ENCODE measurements at places on chromosomes 4 and X.

GRCh38 chrX:137550665-137551261 is 15.2 kb upstream of the ZIC3 start:
- DNase-seq, result no peak

- DNase-seq, result peak; percentile 86
Measured at GRCh38 chr4:81505004-81505598, 33.4 kb upstream of the RASGEF1B start.

GRCh38 chr4:119643306-119644042 is 14.9 kb upstream of the PDE5A start:
- DNase-seq, result no peak

DNA sequence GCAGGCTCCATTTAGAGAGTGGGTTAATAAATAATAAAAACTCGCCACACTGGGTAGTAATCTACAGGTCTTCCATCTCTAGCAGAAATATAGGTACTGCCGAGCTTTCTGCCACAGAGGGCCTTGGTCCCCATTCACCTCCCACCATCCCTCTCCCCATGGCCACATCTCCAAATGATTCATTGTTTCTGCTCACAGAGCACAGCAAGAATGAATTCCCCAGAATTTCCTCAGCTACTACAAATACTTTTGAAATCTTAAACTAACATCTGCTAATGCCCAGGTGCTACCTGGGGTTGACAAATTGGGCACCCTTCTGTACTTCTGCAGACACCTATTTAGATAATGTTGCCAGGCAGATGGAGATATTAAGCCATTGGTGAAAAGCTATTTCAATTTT is 5.1 kb downstream of the PHEX start:
- no peak for DNase-seq

DNA sequence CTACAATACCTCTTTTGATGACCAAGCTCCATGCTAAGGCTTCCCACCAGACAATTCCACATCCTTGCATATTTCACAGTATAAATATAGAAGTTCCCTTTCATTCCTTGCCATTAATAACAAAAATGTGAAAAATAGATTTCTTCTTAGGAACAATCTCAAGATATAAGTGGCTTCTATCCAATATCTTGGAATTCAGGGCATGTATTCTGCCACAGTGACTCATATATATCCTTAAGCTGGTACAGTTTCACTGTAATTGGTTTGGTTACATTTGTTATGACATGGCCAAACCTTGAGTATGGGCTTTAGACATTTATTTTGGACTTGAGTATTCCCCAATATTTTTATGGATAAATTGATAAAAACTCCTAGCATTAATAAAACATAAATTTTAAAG is 181.7 kb upstream of the DDX53 start:
- DNase-seq, result no peak

- DNase-seq, result no peak
Measured at GRCh38 chr4:5956285-5957021, 61.8 kb downstream of the C4orf50 start.

DNA sequence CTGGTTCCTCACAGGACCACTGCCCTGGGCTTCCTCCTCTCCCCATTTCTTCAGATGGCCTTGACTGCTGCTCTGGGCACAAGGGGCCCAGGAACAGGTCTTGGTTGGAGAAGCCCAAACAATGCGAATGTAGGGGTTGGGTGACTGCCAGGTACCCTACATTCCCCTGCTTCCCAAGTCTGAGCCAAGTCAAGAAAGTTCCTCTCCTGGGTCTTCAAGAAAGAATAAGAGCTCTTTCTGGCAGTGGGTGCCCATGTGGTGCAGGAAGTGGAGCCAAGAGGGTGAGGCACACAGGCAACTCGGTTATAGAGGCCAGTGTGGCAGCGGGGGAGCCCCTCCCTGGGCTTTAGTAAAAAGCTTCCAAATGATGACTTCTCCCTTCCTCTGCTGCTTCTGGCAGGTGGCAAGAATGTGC is 2.7 kb downstream of the SLC34A2 start:
- DNase-seq, result no peak

DNA sequence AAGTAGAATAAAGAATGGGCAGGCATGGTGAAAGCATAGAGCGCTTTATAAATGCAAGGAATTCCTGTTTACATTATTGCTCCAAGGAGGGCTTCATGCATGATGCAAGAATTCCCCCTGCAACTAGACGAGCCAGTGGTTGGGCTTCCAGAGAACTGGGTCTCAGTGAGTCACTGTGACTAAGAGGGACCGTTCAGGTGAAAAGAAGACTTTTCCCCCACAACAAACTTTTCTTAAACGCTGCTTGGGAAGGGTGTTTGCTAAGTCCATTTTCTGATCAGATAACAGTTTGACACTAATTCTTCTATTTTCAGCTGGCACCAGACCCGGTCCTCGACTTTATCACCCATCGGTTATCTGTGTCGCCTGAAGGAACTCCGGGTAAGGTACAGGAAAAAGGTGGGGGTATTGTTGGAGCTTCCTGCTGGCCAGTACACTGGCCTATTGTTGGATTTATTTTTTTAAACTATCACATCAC is 40.1 kb downstream of the LDB2 start:
- no peak for DNase-seq

- DNase-seq, result no peak
Measured at GRCh38 chr4:74891037-74891436, 41.9 kb upstream of the PARM1 start.

- DNase-seq, result no peak
Measured at GRCh38 chrX:150047818-150048217, 109.5 kb upstream of the EOLA2 start.

DNA sequence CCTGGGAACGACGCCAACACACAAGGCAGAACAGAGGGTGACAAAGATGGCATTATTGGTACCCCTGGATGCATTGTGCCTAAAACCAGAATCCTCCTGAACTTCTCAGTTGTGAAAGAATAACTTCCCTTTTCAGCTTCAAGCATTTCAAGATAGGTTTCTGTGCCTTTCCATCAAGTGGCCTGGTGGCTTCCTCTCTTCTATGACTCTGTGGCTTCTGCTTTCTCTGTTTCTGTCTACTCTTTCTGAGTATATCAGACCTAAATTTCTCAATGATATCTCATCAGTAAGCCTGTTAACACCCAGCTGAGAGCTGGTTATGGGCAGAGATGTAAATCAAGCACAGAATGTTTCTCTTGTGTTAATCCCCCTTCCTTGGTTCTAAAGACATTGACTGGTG is 21.4 kb upstream of the FAM9B start:
- DNase-seq, result peak; percentile 0

DNA sequence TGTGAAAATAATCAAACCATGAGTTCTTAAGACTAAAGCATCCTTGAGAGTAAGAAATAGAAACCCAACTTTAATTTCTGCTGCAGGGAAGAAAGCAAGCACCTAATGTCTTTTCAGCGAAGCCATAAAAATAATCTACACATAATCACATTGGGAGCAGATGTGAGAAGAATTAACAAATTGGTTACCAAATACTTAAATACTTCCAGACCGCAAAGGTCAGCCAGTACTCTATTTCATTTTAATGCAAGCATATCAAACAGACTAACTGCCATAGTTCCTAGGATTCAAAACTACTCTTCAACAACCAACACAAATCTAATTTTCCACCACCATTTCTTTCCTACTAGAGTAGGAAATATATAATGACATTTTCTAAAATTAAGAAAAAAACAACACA is 144.8 kb upstream of the SLIT2 start:
- no peak for DNase-seq

DNA sequence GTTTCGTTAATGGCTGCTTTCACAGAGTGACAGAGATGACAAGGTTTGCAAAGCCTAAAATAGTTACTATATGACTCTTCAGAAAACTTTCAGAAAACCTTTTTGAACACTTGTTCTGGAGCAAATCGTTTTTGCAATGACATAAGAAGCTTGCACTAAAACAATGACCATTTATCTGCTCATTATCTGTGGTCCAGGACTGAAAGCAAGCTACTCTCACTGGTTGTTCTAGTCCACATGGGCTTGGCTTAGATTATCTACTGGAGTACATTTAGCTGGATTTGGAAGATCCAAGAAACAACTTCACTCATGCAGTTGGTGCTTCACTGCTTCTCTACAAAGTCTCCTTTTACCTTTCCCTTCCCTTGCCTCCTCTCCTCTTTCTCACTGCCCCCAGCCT is 1836.4 kb upstream of the AGA start:
- no peak for DNase-seq

- DNase-seq, result no peak
Measured at GRCh38 chr4:158213466-158213865, 3.2 kb downstream of the TMEM144 start.

DNA sequence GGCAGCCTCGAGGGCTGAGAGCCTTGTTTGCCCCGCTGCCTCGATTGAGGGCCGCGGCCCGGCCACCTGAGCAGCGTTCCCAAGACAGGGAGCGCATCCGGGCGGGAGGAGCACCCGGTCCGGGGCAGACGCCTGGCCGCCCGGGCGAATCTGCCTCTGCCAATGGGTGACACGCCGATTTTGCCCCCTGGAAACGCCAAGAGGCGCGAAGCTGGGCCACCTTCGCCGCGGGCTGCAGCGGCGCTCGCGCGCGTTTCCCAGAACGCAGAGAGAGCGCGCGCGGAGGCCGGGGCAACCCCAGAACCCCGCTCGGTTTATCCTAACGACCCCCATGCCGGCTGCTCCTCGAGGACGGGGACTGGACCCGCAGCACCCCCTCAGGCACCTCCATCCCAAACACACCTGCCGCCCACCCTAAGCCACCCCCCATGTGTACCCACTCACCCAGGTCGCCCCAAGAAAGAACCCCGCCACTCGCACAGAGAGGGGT is 575 bp downstream of the MAP7D2 start:
- no peak for DNase-seq

DNA sequence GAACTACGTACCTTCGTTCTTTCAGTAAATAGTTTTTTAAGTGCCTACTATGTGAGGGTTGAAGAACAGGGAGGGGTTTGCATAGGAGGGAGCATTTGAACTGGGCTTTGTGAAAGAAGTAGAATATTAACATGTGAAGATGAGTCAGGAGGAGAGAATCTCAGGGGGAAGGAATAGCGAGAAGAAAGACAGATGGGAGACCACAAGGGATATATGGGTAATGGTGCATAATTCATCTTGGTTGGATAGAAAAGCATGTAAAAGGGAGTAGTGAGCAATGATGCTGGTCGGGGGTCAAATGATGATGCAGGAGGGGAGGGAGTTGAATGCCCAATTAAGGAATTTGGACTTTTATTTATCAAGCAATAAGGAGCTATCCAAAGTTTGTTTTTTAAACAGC is 52.7 kb downstream of the TMEM164 start:
- DNase-seq, result no peak

DNA sequence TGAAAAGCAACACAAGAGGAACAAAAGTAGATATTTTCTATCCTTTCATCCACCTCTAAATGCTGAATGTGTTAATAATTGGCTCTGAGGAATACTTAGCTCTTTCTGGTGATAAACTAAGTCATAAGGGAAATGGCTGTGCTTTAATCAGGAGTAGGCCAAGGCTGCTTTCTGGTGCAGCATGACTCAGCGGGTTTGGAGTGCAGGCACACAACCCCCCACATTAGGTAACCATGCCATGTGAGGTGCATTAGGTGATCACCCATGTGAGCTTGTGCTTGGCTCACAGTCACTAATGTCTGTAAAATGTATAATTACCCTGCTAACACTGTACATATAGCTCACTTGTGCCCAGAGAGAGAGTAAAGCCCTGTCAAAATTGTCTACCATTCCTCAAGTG is 57.2 kb downstream of the USP38 start:
- no peak for DNase-seq

GRCh38 chrX:33906971-33907370 is 225.1 kb downstream of the FAM47A start:
- DNase-seq, result no peak

DNA sequence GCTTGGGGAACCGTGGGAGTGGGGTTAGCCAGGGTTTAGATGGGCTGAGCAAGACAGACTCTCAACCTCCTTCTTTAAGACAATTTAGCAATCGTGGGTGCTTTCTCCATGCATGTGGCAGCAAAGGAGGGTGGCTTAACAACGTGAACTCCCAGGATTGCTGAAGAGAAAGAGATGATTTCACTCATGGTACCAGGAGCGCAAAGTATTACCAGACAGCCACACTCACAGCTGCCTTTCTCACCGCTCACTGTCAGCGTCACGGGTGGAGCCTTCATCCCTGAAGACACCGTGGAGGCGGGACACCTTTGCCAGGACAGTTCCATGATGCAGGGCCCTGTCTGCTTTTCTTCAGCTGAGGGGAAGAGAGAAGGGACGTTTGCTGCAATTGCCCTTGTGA is 212.5 kb upstream of the PSAPL1 start:
- DNase-seq, result no peak

DNA sequence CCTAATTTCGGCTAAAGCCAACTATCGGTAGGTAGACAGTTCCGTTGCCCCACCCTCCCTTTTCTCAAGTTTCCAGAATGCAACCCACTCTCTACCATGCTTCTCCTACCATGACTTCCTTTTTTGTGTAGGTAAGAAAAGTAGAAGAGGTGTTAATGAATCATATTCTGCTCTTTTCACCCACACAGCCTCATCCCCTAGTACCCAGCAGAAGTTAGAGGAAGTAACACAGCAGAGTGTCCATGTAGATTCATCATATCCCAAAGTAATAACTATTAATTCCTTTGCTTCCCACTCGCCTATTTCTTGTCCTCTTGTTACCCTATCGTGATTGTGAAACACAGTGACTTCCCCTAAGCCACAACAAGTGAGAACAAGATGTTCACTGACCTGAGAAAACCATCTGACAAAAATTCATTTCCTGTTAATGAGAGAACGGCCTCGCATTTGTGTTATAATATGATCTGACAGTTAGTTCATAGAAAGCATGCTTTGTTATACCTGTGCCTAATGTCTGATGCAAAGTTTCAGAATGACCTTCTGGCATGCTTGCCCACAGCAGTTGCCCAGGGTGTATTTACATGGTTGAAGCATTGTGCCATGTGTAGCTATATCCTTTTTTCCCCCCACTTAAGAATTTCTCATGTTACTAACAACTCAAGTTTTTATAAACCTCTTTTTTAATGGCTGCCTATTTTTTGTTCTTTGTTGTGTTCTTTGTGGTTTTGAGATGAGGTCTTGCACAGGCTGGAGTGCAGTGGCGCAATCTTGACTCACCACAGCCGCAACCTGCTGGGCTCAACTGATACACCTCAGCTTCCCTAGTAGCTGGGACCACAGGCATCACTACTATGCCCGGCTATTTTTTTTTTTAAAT is 185.6 kb downstream of the RAP1GDS1 start:
- peak; percentile 36 for DNase-seq

GRCh38 chr4:144732584-144733428 is 86.8 kb downstream of the HHIP start:
- DNase-seq, result no peak

GRCh38 chr4:6427439-6428090 is 44.8 kb downstream of the PPP2R2C start:
- no peak for DNase-seq

DNA sequence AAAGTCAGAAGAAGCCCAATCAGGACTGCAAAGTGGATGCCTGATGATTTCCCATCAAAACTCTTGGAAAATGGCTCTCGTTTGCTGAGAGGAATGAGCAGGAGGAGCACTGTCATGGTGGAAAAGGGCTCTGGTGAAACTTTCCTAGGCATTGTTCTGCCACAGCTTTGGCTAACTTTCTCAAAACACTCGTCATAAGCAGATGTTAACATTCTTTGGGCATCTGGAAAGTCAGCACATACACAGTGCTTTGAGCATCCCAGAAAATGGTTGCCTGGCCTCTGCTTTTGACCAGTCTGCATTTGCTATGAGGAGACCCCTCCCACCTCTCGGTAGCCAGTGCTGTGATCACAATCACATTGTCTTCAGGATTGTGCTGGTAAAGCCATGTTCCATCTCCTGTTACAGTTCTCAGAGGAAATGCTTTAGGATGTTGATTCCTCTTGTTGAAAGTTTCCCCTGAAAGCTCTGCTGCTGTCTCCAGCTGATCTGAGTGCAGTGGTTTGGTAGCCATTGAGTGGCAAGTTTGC is 25.2 kb upstream of the TBC1D14 start:
- no peak for DNase-seq

All from GDM1 (cell line).